ENCODE measurements at places on chromosomes 7 and 10.
A peak's percentile ranks its signal among the peaks of the same experiment; 100 is the strongest.

DNA sequence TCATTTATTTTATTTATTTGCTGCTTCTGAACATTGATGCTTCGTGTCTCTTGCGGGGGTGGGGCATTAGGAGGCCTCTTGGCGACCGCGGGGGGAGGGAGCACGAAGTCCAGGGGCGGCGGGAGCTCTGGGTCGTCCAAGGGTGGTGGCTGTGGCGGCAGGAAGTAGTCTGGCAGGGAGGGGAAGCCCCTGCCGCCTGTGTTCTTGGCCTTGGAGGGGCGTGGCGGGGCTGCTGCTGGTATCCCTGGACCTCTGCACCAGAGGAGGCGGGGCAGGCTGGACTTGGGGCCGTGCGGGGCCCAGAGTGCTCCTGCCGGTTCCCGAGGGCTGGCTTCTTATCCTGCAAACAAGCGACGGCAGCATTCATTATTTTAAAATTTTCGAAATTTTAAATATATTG, 70.5 kb upstream of the ABI1 start:
- peak; percentile 36 for DNase-seq

GRCh38 chr7:2936301-2936700, 92.2 kb upstream of the GNA12 start:
- no peak for DNase-seq

DNA sequence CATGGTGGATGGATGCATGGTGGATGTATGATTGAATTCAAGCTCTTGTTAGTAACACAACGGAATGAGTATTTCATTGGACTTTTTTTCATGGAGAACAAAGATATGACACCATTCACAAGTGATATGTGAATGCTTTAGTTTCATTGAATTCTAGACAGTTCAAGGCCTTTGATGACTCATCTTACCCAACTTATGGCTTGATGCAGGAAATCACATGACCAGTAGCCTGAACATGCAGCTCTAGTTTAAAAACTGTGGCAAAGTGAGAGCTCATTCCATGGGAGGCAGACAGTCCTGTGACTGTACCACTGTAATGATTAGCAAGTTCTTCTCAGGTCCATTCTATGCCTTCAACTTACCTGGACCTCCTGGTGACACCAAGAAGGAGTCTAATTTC, 1239.3 kb downstream of the TYW1 start:
- no peak for DNase-seq

GRCh38 chr10:34523017-34523767, 291.9 kb downstream of the PARD3 start:
- DNase-seq = no peak

DNA sequence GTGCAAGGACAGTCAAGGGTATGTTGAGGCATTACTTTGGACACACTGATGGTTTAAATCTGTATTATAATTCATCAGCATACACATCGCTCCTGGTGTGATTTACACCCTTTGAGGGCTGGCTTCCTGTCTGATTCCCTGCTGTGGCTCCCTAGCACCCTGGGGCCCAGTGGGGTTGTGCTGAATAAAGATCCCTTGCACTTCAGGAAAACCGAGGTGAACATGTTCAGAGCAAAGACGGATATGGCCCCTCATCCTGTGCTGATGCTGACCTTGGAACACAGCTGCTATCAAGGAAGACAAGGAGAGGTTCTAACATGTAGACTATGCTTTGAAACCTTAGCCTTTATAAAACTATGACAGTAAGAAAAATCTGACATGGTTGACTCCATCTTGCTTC, 84.6 kb upstream of the UNC5B start:
- no peak for DNase-seq

- DNase-seq = peak; percentile 31
These were observed at the start of gene FGFBP3 for GRCh38 chr10:91909117-91909677. TSS of gene FGFBP3 (minus strand) at chr10:91909486. CDS start at chr10:91908969, 517 bp downstream.

DNA sequence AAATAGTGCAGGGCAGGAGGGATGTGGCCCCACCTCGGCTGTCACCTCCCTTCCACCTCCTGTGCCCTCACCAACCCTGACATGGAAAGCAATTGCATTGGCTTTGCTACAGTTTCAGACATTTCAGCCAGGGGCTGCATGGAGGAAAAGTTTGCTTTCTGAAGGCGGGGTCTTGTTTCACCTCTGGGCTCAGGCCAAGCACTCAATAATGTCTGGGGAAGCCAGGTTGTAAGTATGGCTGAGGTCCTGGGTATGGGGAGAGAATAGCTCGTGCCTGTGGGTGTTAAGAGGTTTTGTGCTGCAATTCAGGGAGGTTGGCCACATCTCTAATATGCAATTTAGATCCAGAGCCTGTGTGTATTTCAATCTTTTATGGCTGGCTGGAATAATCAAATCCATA, 238.4 kb upstream of the MKI67 start:
- DNase-seq = no peak
